Activated CD4-positive, alpha-beta T cell treated with anti-CD3 and anti-CD28 coated beads for 24 hours (primary cell): ENCODE measurements at places on chromosomes 16 and 17.

GRCh38 chr16:46712911-46713310 lies 23.5 kb downstream of the ORC6 start:
- no peak for DNase-seq

- DNase-seq = no peak
These were observed 33.9 kb downstream of the SPECC1 start for GRCh38 chr17:20043021-20043420.

DNA sequence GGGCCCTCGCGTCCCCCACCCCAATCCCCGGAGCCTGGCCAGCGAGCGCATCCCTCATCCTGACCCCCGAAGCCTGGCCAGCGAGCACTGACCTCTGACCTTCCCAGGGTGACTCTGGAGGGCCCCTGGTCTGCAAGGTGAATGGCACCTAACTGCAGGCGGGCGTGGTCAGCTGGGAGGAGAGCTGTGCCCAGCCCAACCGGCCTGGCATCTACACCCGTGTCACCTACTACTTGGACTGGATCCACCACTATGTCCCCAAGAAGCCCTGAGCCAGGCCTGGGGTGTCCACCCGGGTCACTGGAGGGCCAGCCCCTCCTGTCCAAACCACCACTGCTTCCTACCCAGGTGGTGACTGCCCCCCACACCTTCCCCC lies 2.3 kb downstream of the TPSD1 start:
- DNase-seq = no peak

DNA sequence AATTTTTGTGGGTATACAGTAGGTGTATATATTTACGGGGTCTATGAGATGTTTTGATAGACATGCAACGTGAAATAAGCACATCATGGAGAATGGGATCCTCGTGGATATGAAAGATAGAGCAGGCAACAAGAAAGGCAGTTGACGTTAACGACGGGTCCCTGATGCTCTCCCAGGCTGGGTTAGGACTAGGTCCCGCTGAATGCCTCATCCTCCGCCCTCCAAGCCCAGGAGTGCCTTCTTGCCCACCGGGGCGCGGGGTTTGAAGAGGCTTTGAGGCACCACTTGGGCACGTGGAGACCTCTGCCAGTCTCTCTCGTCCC lies 9.5 kb upstream of the ZFP90 start:
- DNase-seq = no peak

GRCh38 chr16:47660540-47660939 lies 199.4 kb downstream of the PHKB start:
- no peak for DNase-seq

GRCh38 chr17:68944435-68945035 lies 10.7 kb downstream of the ABCA8 start:
- no peak for DNase-seq
